ENCODE measurements at places on chromosomes 4 and X.

DNA sequence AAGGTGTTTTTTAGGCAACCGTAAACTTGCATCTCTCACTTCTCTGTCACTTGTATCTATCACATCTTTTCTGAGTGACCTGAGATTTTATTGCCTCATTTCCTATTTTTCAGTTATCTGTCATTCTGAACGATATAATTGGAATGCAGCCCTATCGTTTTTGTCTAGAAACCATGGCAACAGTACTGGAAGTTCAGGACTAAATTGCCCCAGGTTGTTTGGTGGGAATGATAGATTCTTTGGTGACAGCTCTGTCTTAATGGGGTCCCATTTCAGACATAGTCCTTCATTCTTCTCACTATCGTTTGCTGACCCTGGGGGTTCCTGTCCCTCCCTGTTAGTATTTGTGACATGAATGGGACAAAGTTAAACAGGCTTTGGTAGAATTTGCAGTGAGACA is 267.7 kb upstream of the GALNT7 start:
- no peak for DNase-seq

GRCh38 chr4:8182858-8183725 is 16.0 kb upstream of the SH3TC1 start:
- DNase-seq: no peak

DNA sequence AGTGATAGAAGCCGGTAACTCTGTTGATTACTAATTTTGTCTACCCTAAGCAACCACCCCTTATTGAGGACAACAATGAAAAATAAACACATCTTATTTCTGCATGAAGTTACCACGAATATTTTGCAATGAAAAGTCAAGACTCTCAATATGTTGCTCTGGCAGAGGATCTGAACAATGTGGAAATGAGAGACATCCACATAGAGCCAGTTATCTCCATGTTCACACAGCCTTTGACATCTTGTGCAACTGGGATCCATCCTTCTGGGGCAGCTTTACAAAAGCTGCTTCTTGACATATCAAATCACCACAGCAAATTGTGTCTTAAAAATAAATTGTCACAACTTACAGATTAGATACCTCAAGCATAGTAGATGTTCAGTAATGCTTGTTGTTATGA is 10.2 kb downstream of the EDNRA start:
- no peak for DNase-seq

DNA sequence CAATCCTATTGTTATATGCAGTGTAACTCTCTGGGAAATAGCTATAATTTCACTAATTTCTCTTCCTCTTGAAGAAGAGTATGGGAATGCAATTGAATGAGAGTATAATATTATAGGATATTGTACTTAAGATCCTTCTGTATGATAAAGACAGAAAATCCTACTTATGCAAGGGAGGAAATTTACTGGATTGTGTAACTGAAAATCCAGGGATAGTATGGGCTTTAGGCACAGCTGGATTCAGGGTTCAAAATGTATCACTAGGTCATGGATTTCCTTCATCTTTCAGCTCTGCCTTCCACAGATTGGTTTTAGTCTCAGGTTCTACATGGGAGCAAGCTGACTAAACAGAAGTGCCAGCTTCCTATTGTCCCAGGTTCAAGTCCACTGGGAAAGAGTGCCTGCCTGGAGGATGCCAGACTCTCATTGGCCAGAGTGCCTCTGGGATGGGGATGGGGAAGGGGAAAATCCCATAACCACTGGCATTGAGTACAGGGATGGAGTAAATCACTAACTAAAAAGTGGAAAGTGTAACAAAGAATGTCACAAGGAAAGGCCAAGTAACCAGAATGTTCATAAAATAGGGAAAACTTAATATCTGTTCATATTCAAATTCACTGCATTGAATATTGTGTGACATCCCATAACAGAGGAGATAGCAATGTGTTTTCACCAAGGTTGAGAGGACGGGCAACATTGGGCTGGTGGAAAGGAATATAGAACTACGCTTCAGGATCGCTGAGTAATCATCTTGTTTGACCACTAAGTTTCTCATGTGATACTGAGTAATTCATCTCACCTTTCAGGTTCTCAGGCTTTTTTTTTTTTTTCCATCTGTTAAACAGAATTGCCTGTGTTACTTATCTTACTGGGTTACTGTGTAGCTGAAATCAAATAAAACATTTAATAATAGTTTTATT is 75.7 kb downstream of the ANXA3 start:
- no peak for DNase-seq

GRCh38 chr4:156816360-156816755 is 155.2 kb downstream of the PDGFC start:
- DNase-seq: no peak

DNA sequence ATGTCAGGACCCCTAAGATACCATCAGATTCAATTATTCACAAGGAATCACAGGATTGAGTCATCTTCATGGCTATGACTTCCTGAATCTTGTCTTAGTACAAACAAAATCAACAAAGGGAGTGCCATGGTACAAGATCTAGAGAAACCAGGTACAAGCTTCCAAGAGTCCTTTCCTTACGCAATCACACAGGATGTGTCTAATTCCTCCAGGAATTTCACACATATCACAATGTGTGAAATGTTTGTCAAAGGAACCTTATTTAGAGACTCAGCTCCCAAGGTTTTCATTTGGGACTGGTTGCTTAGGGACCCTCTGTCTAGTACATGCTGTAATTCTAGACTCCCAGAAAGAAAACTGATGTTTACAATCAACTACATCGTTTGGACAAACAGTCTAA is 83.0 kb downstream of the MAB21L2 start:
- DNase-seq: no peak

GRCh38 chr4:79272126-79272525 is 53.7 kb downstream of the NAA11 start:
- DNase-seq: no peak

DNA sequence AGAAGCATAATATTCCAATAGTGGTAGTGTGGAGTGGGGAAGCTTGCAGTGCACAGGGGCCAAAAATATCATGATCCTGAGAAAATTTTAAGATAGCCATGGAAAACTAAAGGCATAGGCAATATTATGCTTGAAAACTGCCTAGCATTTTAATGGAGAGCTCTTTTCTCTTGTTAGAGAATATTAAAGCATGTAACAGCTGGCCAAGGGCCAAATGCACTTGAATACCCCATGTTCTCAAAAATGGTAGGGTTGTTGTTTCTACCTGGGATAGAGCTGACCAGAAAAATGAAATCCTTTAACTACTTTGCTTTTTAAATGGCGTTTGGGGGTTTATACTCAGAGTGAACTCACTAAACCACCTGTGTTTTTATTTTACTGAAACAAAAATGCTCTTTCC is 739.6 kb upstream of the SLIT2 start:
- no peak for DNase-seq

DNA sequence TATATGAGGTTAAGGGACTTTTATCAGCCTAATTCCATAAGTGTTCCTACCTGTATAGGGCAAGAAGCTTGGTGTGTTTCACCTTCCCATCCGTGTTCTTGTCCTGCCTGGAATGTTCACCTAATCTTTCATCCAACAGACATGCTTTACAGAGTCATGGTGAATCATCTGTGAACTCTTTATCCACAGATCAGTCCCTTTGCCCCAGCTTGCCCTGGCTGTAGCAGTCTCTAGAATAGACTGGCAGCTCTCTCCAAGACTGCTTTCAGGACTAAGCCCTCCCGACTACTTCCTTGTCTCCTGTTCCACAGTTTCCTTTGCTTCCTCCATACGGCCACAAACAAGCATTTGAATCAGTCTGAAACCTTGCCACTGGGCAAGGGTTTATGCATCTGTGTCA is 177.9 kb upstream of the IL15 start:
- no peak for DNase-seq

DNA sequence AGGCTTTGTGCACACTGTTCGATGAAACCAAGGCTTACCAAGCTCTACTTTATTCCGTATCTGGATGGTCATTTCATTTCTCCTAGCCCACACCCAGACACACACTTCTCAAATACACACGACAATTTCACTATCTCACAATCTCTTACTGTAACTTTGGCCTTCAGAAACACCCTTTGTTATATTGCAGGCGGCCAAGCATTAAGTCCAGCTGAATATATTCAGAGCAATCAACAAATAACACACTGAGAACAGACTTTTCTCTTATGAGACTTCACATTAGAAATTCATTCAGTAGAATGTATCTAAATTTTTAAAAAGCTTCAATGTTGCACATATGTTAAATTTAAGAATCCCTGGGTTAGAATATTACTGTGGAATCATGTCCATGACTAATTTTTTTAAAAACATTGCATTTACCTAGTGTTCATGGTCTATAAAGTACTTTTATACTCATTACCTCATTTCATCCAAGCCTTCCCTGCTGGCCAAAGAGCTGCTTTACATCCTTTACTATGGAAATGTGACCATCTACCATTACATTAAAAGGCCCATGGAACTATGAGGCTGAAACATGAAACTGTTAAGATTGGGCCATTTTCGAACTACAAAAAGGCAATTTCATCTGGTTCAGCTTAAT is 10.5 kb upstream of the MAGEB17 start:
- no peak for DNase-seq

DNA sequence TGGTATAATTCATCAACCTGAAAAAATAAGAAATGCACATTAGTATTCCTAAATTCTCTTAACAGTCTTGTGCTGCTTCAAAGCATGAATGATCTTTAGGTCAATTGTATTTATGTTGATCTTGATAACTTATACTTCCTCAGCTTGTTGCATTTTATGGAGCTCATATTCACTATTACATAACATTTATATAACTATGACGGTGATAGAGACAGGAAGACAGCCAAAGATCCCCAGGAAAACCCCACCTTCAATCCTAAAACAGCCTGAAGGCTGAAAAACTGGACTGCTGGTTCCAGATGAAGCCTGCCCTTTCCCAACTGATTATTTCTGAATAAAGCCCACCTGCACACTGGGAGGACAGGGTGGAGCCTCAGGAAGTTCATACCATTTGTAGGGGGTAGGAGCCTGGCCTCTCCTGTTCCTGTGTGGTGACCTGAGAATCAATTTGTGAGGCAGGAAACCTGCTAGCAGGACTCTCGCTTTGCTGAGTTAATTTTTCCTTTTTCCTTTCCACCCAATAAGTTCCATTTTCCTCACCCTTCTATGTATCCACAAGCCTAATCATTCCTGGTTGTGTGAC is 30.5 kb downstream of the MAGEC1 start:
- DNase-seq: no peak

GRCh38 chrX:36868592-36868991 is 139.6 kb upstream of the FAM47C start:
- DNase-seq: no peak

DNA sequence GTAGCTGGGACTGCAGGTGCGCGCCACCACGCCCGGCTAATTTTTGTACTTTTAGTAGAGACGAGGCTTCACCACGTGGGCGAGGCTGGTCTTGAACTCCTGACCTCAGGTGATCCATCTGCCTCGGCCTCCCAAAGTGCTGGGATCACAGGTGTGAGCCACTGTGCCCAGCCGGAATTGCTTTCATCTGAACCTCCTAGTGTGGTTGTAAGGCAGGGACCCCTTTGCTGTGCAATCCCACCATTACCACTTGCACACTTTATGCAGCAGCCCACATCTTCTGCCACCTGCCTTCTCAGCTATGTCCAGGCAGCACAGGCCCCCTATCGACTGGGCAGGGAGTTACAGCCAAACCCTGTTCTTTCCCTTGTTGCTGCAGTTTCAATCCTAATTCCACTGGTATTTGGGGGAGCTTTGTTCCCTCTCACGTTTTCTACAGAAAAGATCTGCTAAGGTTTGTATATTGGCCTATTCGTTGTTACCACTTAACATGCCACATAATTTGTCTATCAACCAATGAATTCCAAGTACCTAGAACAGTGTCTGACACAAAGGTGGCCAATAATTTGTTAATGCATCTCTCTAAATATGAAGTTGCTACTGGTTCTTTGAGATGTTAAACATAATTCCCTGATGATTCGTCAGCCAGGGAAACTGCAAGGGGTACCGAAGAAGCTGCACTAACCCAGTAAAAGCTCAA is 6.5 kb downstream of the RPL39 start:
- no peak for DNase-seq

DNA sequence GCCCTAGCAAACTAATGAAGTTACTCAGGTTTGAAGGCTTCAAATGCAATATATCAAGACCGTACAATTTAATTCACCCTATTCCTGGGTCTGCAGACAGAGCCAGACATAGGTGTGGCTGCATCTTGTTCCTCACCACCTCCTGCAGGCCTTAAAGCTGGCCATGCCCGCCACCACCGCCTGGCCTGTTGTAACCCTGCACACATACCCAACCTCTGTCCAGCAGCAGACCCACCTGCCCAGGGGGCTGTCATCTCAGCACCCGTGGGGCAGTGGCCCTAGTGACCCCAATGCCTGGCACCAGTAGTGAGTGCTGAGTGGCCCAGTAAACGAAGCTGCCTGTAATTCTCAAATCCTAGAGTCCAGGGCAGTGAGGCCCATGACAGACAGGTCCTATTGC is 40.7 kb downstream of the ZBTB49 start:
- no peak for DNase-seq

GRCh38 chrX:16658284-16658683 is 8.3 kb downstream of the S100G start:
- no peak for DNase-seq

DNA sequence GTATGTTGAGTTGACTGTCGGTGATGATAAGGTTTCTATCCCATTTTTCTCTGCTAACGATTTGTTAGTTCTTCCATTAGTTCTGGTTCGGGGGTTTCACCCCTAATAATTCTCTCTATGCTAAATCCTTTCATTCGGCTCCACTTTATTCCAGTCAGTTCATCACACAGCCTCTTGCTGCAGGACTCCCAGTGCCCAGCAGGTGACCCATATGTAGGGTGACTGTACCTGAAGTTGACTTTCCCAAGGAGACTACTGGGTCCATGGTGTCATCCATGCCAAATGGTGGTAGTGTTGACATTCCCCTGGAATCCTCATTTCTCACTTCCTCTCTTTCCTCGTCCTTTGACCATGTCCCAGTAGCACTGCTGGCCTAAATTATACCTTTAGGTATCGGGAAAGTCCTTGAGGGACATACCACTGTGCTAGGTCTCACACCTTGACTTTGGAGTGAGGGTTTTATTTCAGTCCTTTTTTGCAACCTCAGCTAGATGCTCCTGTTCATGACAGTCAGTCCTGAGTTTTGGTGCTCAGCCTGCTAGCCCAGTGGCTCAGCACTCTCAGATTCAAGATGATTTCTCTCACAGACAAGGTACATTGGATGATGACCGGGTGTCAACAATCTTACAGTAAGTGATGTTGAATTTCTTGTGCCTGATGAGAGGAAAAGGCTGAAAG is 105.1 kb upstream of the ARHGAP24 start:
- DNase-seq: no peak

- no peak for DNase-seq
Measured at GRCh38 chr4:41957634-41958033, 22.4 kb downstream of the TMEM33 start.

DNA sequence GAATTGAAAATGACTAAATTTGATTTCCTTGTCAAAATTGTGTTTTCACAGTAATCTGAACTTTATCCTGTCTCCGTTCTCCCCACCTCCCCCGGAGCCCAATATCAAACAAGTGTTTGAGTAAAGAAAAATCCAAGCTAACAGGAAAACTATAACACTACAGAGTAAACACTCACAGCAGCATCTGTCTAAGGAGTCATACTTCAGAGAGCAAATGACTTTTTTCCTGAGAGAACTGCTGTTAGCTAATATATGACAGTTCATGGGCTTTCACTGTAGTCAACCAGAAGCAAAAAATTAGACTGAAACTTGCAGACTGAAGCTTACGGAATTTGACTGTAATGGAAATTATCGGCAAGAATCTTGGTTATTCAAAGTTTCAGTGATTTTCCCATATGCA is 321.7 kb downstream of the ANKRD50 start:
- no peak for DNase-seq

GRCh38 chr4:24640366-24640765 is 56.0 kb upstream of the DHX15 start:
- no peak for DNase-seq

- no peak for DNase-seq
Measured at GRCh38 chr4:1864076-1865008, 6.9 kb upstream of the NSD2 start.

Data from dorsolateral prefrontal cortex (tissue), 122 donors.